PC-9 (cell line): ENCODE measurements at places on chromosomes 16 and 17. TPM values are rescaled to one million over a fixed set of nuclear protein-coding genes. Genes with fewer than 3 reads are reported as not detected.
A peak's percentile ranks its signal among the peaks of the same experiment; 100 is the strongest.

PNMT gene
- total RNA-seq: 0.75 and 1.1 TPM in 2 replicates

GRCh38 chr16:68539711-68540239 is 684 bp downstream of the ZFP90 start:
- H3K27ac ChIP-seq: no peak overlapping the region
- H3K4me1 ChIP-seq: no peaks in the 10 kb centered on the region
- no peaks in the 10 kb centered on the region for H3K27me3 ChIP-seq
- H3K4me3 ChIP-seq: peak overlapping the region; percentile 79

GRCh38 chr16:24723663-24724062 is 5.8 kb upstream of the TNRC6A start:
- H3K36me3 ChIP-seq: no peaks in the 10 kb centered on the region
- DNase-seq: peak; percentile 79
- H3K27me3 ChIP-seq: no peaks in the 10 kb centered on the region
- H3K27ac ChIP-seq: peak overlapping the region; percentile 43

GRCh38 chr17:81127133-81127455 is 38.2 kb upstream of the PVALEF start:
- H3K36me3 ChIP-seq: no peaks in the 10 kb centered on the region
- no peak overlapping the region for H3K4me3 ChIP-seq
- no peak overlapping the region for H3K27ac ChIP-seq
- no peaks in the 10 kb centered on the region for H3K27me3 ChIP-seq
- DNase-seq: no peak
- H3K4me1 ChIP-seq: no peaks in the 10 kb centered on the region

CDH5 gene
- 2.4 and 3.6 TPM in 2 replicates for total RNA-seq

- no peak overlapping the region for H3K27ac ChIP-seq
- 0 out of 2 replicates have a peak, but pooled peaks cover 4% of the 10 kb centered on the region for H3K36me3 ChIP-seq
- H3K4me1 ChIP-seq: peaks cover 14% of the 10 kb centered on the region
Measured at GRCh38 chr17:28575126-28575795, 1.4 kb downstream of the ALDOC start.

GRCh38 chr17:69335058-69335457 is 8.1 kb upstream of the ABCA5 start:
- H3K36me3 ChIP-seq: no peaks in the 10 kb centered on the region
- H3K27me3 ChIP-seq: no peaks in the 10 kb centered on the region
- H3K4me1 ChIP-seq: no peaks in the 10 kb centered on the region
- no peak overlapping the region for H3K4me3 ChIP-seq

GRCh38 chr17:2860045-2860444 is 63.8 kb downstream of the RAP1GAP2 start:
- H3K27me3 ChIP-seq: no peaks in the 10 kb centered on the region
- peaks cover 3% of the 10 kb centered on the region; the same call in 1 of the 2 replicates for H3K4me1 ChIP-seq
- no peak overlapping the region for H3K27ac ChIP-seq
- no peak for DNase-seq
- H3K4me3 ChIP-seq: no peak overlapping the region

SLC38A8 gene
- not detected in 2 replicates for total RNA-seq

- peak; percentile 44 for DNase-seq
- H3K27ac ChIP-seq: no peak overlapping the region
- no peak overlapping the region for H3K4me3 ChIP-seq
- no peaks in the 10 kb centered on the region for H3K27me3 ChIP-seq
- H3K4me1 ChIP-seq: 0 out of 2 replicates have a peak, but pooled peaks cover 4% of the 10 kb centered on the region
Measured at GRCh38 chr17:73189417-73190099, 3.3 kb upstream of the COG1 start.
